Activated CD4-positive, alpha-beta T cell treated with anti-CD3 and anti-CD28 coated beads for 4 hours (primary cell): ENCODE measurements at places on chromosomes 4 and X.

DNA sequence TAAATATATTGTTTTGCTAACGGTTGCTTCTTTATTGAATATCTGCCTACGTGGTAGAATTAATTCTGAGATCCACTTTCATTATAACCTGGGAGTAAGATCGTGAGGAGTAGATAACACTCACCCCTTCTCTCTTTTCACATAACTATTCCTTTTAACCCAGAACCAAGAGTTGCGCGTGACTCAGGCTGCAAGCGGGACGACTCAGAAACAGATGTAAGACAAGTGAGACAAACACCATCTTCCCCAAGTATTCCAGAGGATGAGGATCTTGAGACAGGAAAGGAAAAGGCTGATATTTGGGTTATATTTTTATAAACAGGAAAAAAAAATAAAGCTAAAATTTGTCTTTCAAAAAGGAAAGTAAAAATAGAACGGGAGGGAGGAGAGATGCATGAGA, 318.8 kb upstream of the NOCT start:
- no peak for DNase-seq

GRCh38 chr4:74018116-74018515, 19.6 kb upstream of the CXCL5 start:
- DNase-seq: no peak

GRCh38 chr4:3304831-3305609, 12.2 kb downstream of the RGS12 start:
- DNase-seq: no peak

DNA sequence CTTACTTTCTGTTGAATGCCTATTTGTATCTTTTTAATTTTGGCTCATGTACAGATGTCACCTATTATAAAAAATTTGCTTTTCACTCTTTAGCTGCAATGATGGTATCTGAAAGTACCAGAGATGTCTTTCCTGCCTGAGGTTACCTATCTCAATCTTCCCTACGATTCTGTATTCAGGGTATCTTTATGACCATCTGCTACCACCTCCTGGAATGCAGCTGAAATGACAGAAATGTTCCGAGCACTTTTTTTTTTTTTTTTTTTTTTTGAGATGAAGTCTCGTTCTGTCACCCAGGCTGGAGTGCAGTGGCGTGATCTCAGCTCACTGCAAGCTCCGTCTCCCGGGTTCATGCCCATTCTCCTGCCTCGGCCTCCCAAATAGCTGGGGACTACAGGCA, 136.4 kb downstream of the REPS2 start:
- DNase-seq: no peak

- no peak for DNase-seq
Observed at GRCh38 chr4:166518315-166518714, 645.3 kb downstream of the TLL1 start.

DNA sequence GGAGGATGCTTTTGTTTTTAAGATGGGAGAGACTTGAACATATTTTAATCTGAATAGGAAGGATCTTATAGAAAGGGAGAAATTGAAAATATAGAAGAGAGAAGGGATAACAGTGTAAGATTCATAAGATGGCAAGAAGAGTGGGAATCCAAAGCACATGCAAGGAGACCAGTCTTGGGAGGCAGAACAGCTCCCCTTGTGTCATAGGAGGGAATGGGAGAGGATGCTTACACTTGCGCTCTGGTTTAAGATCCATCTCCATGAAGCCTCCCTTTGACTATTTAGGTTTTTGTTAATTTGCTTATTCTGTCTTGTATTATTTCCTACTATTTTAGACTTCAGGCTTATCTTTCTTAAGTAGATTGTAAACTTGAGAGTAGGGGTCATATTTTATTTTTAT, 42.7 kb downstream of the KIF4A start:
- DNase-seq: no peak

DNA sequence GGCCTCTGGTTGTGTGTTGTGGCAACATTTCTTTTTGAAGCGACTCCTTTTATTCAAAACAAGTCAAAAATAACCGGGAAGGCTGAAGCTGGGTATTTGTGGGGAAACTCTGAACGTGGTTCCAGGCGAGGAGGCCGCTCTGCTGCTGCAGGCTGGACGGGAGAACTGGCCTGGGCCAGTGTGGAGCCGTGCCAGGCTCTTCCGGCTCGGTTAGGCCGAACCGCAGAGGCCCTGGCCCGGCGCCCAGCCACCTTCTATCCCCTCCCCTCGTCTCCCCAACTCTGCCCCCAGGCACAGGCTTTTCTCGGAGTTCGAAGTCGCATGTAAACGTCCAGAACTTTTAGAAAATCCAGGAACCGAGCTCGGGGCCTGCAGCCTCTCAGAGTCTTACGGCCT, 2.4 kb upstream of the BCOR start:
- DNase-seq: no peak

DNA sequence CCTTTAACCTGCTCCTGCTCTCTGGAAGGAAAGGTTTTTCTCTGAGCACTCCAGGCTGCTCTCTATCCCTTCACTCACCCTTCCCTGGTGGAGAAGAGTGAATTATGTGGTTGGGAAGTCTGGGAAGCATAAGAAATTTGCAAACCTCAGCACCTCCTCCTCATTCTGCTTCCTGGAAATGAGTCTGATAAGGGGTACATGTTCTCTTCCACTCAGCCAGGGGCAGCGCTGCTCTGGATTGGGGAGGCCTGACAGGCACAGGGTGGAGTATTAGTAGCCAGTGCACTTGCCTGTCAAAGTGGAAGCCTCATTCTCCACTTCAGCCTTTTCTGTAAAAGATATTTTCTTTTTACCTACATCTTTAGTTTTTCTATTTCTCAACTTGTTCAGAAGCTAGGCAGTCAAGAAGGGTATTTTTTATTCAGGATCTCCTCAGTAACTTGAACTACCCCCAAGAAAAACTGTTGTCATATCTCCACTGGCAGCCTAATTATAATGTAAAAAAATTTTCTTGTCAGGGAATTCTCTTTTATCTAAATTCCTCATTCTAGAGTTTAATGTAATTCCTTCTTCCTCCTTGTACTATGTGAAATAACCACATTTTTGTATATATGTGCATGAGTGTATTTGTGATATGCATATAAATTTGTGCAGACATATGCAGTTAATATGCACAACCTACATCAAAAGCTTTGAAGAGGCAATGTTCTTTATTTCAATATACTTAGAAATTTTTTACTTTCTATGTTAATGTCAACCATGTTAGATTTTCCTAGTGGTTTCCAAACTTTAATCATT, 15.3 kb downstream of the ADAMTS3 start:
- DNase-seq: no peak

GRCh38 chr4:108965016-108965415, 202.2 kb upstream of the ETNPPL start:
- no peak for DNase-seq

GRCh38 chr4:168739886-168740285, 243.0 kb downstream of the PALLD start:
- DNase-seq: no peak

DNA sequence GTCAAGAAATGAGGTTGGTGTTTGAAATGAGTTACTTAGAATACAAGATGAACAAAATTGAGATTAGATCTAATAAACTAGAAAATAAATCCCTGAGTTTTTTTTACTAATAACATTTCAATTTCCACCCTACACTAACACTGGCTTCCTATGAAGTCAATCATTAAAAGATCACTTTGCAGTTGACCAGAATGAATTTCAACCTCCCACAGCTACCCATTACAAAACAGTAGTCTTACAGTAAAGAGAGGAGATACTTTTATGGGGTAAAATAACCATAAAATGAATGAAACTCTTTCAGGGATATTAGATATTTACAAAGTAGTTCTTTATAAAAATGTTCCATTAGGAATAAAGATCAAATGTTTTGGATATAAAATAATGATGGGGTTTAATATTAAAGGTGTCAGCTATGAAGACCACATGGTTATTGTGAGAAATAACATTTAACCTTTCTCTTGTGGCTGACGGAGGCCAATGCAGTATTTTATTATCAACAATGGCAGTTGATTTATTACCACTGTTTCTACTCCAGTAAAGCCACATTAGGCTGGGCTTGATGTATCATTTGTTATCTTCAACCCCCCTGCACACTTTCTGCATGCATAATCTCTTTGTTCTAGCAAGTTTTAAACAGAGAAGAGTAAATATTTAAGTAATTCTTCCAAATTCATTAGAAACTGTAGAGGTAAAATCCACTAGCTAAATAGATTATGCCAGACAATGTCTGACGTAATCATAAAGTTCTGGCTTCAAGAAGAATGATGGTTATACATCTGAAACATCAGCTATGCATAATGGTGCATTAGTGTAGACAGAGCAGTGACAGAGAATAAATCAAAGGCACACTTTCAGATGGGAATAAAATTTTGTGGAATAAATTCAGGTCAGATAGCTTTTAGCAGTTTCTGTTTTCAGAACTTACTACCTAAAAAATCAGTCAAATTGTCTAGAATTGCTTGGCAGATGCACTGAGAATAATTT, 516.6 kb downstream of the PCDH18 start:
- no peak for DNase-seq

GRCh38 chrX:16842684-16843083, 27.5 kb downstream of the RBBP7 start:
- no peak for DNase-seq

- no peak for DNase-seq
Observed at GRCh38 chr4:13920901-13921300, 293.4 kb upstream of the BOD1L1 start.

GRCh38 chr4:8427761-8428287, 12.7 kb downstream of the ACOX3 start:
- DNase-seq: no peak

DNA sequence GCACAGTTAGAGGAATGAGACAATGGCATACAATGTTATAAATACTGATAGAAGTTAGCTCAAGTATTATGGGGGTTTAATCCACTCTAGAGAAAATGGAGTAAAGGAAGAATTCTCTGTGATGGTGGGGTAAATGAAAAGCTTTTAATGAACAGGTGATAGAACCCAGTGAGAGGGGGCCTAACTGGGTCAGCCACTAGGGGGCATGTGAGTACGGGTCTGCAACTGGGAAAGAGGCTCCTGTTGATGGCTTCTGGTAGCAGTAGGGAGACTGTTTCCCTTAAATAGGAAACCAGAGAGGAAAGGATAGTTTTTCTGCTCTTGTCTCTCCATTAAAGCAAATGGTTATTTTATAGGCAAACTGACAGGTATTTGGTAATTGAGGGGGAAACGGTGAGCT, 132.8 kb upstream of the GPR101 start:
- no peak for DNase-seq

GRCh38 chr4:66062921-66063320, 392.6 kb upstream of the EPHA5 start:
- DNase-seq: no peak

DNA sequence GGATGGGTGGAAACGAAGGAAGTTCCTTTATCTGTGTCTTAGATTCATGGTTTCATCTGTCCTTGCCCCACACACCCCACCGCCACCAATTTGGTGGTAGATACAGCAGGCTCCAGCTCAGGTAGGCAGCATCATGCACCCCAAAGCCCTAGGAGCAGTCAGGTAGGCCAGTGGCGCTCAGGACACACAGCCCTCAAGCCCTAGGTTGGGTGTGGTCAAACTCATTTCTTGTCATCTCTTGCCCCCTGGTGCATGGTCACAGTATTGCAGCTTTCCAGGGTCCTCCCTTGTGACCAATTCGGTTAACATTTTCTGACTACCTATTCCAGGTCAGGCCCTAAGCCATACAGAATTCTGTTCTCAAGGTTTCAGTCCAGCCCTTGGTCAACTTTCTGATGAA, 14.5 kb upstream of the PRRG3 start:
- peak; percentile 57 for DNase-seq

DNA sequence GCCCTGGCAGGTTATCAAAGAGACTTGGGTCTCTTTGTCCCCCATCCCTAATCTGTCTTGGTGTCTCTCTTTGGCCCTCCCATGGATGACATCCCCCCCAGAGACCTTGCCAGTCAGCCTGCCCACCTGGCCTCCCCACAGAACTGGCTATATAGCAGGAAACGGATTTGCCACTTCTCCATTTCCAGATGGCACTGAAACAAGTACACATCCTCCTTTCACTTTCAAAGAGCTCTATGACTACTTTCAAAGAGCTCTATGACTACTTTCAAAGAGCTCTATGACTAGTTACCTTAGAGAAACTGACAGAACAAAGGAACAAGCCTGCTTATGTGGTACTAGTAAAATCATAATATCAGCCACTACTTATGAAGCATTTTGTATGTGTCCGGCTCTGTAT, 175.3 kb downstream of the MAML3 start:
- DNase-seq: no peak

DNA sequence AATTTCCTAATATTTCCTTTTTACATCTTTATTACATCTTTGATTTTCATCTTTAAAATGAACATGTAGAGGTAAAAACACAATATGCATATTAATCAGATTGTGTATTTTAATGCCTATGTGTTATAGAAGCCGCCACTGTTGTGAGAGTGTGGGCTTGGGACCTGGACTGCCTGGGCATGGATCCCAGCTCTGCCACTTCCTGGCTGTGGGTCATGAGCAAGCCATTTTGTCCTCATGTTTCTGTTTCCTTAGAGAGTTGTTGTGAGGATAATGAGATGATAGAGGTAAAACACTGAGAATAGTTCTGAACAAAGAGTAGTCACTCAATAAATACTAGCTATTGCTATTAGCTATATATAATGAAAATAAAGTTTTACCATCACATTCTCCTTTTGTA, 38.4 kb upstream of the SCOC start:
- DNase-seq: no peak

DNA sequence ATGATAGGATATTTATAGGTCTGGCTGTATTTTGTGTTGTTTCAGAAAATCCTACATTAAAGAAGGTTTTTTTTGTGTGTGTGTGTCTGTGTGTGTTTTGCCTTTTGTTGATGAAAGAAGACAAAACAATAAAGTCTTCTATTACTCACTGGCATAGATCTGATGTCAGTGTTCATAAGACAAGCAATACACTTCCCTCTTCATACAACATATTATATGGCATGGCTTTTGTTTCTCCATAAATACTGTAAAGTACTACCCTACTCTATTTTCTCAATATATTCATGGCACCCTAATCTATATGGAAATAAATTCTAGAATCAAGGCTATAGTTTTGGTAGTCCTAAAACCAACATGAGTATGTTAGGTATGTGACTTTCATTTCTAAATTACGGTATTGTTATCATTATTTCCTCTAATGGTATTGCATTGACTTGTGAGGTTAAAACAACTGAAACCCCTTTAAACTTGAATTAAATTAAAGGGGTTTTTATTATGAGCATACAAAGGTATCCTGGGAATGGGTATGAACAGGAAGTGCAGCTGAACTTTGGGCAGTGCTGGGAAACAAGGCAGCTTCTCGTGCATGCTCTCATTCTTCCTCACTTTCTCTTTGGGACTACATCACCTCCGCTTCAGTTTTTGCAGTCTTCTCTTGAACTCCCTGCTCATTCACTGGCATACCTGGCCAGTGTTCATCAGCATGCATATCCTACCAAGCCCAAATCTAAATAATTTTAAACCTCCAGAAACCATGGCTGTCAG, 70.5 kb upstream of the PRSS48 start:
- DNase-seq: no peak
